T-helper 2 cell treated with Interferon-gamma antibody and Interleukin-4, amounts not matched to agents 5 μg/mL and 100 μg/mL, for 36 hours (primary cell): ENCODE measurements at places on chromosomes 13 and 19.

- no peak for DNase-seq
These were observed 235.9 kb downstream of the KLF12 start for GRCh38 chr13:73898276-73898675.

GRCh38 chr13:89610331-89610730 is 1737.2 kb upstream of the MIR17HG start:
- DNase-seq = no peak

- peak; percentile 99 for DNase-seq
These were observed 440 bp upstream of the U2AF2 start for GRCh38 chr19:55654323-55654867.

- DNase-seq = no peak
These were observed 98.2 kb upstream of the MCF2L start for GRCh38 chr13:112870737-112871287.

GRCh38 chr19:9981406-9982260 is 28.7 kb downstream of the COL5A3 start:
- no peak for DNase-seq

DNA sequence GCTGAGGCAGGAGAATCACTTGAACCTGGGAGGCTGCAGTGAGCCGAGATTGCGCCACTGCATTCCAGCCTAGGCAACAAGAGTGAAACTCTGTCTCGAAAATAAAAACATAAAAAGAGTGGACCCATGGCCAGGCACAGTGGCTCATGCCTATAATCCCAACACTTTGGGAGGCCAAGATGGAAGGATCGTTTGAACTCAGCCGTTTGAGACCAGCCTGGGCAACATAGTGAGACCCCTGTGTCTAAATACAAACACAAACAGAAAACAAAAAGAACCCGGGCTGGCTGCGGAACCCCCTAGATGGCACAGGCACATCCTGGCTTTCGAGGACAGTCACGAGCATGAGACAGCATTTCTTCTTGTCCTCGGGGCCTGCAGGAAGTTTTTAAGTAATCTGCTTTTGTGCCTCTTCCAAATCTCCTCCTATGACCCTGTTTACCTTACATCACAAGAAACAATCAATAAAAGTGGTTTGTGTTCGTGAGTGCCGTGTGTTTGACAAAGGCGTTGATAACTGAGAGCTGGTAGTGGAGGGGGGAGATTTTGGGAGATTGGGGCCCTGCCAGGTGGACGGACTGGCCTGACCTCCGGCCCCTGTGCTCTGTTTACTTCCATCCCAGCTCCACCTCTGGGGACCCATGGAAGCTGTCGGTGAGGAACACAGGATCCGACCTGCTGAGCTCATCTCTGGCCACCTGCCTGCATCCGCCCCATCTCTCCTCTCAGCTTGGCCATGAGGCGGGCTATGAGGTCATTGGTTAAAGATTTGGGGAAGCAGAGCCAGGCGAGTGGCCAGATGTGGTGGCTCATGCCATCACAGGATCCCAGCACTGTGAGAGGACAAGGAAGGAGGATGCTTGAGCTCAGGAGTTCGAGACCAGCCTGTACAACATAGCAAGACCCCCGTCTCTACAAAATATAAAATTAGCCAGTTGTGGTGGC is 5.9 kb upstream of the GDF15 start:
- DNase-seq = no peak

DNA sequence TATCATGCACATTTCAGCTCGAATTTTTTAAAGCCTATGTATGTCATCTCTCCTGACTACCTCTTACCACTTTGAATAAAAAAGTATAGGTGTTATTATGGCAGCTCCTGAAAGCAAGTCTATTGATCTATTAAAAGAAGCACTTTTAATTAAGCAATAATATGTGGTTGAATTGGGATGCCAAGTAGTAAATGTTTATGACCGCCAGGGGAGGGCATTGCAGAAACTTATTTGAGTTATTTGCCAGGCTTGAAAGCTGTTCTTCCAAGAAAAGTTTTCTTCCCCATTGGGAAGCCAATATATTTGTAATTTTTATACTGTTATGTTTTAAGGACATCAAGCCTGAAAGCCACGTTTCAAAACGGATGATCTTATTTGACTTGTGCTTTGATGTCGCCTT is 88.1 kb upstream of the SOX21 start:
- DNase-seq = no peak

DNA sequence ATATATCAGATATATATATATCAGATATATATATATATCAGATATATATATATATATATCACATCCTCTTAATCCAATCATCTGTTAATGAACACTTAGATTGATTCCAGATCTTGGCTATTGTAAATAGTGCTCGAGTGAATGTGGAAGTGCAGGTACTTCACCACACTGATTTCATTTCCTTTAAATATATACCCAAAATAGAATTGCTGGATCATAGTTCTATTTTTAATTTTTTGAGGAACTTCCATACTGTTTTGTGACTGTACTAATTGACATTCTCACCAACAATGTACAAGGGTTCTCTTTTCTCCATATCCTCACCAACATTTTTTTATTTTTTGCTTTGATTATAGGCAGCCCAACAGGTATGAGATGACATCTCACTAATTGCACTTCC is 277.5 kb downstream of the NHLRC3 start:
- DNase-seq = no peak

GRCh38 chr13:30872685-30873461 is 33.2 kb upstream of the MEDAG start:
- DNase-seq = no peak

DNA sequence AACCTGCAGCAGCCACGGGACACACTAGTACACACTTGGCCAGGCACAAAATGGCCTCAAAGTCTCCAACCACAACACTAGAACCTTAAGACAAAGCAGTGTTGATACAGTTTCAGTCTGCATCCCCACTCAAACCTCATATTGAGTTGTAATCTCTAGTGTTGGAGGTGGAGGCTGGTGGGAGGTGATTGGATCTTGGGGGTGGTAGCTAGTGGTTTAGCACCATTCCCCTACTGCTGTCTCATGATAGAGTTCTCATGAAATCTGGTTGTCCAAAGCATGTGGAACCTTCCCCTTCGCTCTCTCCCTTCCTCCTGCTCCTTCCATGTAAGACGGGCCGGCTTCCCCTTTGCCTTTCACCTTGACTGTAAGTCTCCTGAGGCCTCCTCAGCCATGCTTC is 638.7 kb downstream of the UQCRFS1 start:
- no peak for DNase-seq

DNA sequence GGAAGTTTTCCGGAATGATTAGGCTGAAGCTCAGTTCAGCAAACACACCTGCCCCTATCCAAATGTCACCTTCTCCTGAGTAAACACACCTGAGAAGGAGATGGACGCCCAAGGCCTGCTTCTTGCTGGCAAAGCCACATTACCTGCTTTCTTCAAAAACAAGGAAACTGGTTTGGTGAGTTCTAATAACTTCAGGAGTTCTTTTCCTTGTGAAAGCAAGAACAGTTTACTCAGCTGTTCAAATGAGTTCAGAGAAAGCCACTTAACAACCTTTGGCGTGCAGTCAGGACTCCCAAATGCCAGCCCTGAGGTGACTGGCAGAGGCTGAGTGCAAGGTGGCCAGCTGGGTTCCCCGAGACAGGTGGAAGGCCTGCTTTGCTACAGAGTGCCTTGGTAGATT is 160.5 kb downstream of the STK24 start:
- DNase-seq = no peak
